ENCODE measurements at places on chromosomes 16 and 17.

DNA sequence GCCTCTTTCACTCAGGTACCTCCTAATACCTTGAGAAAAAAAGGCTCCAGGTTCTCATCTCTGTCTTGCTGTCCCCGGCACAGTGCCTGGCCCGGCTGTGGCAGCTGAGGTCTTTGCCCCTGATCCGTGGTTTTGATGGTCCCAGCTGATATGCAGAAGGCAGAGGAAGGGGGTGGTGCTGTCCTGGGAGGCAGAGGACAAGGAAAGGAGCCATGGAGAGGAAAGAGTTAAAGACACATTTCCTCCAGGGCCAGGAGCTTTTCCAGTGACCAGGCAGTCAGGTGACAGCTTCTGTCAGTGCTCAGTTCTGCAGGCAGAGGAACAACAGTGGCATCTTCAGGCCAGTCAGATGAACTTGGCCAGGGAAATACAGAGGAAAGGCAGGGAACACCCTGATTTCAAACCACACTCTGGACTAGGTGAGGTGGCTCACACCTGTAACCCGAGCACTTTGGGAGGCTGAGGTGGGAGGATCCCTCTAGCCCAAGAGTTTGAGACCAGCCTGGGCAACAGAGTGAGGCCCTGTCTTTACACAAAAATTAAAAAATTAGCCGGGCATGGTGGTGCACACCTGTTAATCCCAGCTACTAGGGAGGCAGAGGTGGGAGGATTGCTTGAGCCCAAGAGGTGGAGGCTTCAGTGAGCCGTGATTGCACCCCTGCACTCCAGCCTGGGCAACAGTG is 3.3 kb upstream of the COG1 start:
- peak; percentile 76 for DNase-seq

DNA sequence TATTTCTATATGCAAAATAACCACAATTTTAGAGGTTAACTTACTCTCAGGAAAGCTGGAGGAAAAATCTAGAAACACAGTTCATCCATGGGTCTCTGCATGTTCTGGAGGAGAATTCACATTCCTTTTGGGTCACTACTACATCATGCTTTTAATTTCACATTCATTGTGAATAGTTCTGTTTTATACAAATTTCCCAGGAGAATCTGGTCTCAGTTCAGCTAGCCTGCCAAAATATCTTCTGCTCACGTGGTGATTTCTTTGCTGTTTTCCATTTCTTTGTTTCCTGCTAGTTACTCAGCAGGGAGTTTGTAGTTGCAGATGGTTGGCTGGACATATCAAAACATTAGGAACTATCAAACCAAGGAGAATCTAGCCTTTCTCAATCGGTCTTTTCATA is at the start of gene ABCA9:
TSS of gene ABCA9 (minus strand) at position 106 of the 400 bp plus-strand sequence. CDS start 9,801 bp downstream, outside the sequence.
- no peak for DNase-seq

- no peak for DNase-seq
Measured at GRCh38 chr17:18028952-18029540, 9.9 kb downstream of the ATPAF2 start.

- no peak for DNase-seq
Measured at GRCh38 chr17:33992113-33992512, 263.0 kb upstream of the CCL2 start.
